ENCODE measurements at places on chromosomes 13 and 19. TPM values are rescaled to one million over a fixed set of nuclear protein-coding genes. Genes with fewer than 3 reads are reported as not detected.

RXFP2 gene
- total RNA-seq: 0.21 TPM

LRRC8E gene
- not detected for total RNA-seq

PPP1R12C gene
- 250 TPM for total RNA-seq

PROZ gene
- not detected for total RNA-seq

DNA sequence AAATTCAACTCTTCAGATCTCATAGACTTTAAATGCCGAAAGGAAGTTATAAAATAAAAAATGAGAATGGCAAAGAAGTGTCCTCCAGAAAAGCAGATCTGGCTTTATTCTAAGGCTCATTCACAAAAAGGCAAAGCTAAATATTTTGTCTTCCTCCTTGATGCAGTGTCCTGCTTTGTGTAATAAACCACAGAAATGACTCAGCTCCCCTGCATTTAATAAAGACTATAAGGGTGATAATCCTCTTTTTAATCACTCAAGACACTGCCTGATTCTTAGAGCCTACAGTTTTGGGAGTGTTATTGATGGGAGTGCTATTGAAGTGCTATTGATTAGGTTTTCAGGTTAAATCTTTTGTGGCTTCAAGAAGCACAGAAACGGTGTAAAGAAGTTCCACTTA, 482.0 kb downstream of the PCDH20 start:
- DNase-seq: no peak

DNA sequence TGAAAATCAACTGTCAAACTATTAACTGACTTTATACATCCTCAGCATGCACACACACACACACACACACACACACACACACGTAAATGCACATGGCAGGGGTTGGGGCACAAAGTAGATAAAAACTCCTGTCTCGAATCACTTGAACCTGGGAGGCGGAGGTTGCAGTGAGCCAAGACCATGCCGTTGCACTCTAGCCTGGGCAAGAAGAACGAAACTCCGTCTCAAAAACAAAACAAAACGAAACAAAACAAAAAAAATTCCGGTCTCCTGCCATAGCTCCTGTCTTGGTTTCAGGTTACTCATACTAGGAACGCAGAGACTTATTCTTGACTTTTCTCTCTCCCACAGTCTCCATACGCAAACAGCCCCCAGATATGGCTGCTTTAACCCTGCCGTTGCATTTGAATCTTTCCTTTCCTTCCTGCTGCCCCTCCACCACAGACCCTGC, 148.9 kb downstream of the SHISA2 start:
- no peak for DNase-seq

GRCh38 chr13:34307607-34308006, 489.7 kb downstream of the RFC3 start:
- DNase-seq: no peak

DNA sequence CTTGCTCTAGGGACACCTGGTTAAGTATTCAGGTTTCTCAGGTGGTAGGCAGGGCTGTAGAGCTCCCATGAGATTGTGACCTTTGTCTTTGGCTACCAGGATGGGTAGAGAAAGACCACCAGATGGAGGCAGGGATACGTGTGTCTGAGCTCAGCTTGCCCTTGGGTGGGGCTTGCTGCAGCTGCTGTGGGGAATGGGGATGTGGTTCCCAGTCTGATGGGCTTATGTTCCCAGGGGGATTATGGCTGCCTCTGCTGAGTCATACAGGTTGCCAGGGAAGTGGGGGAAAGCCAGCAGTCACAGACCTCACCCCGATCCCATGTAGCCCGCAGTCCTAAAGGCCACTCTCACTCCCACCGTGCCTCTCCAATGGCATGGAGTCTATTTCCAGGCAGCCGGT, 659.9 kb upstream of the KLF12 start:
- no peak for DNase-seq

- no peak for DNase-seq
These were observed 23.6 kb downstream of the ZNF541 start for GRCh38 chr19:47549261-47549862.

DNA sequence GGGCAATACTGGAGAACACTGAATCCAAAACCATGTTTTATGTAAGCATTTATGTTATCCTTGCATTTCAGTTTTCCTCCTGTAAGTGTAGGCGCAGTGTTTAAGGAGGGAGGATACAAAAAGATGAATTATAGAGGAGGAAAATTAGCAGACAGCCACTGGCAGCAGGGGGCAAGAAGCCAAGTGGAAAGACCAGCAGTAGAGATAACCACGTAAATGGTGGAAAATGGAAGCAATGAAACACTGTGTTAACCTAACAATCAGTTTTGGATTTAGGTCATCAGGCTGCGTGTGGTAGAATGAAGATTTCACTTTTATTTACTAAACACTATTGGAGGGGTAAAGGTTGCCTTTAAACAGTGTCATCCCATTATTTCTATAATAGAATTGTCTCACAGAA, 447.3 kb downstream of the GPC6 start:
- no peak for DNase-seq

DNA sequence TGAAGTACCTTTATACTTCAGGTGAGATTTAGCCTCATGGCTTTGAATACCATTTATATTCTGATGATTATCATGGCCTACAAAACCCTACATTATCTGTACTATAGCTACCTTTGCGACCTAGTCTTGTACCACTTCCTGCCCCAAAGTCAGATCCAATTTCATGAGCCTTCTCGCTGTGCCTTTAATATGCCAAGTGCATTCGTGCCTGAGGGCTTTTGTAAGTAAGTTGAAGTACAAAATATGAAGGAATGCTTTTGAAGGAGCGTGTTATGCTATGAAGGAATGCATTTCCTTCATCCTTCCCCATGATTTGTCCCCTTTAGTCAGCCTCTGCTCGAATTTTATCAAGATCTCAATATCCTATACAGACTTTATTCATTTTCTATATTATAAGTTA, 9.2 kb upstream of the RASL11A start:
- no peak for DNase-seq

GRCh38 chr13:36450534-36450933, 18.2 kb downstream of the CCNA1 start:
- no peak for DNase-seq

- DNase-seq: no peak
These were observed 11.7 kb downstream of the GNA11 start for GRCh38 chr19:3105641-3106508.

- DNase-seq: no peak
These were observed 32.5 kb downstream of the CAPN12 start for GRCh38 chr19:38711726-38712153.

GRCh38 chr13:113654175-113654560, 3.8 kb downstream of the ATP4B start:
- no peak for DNase-seq

GRCh38 chr13:76637641-76638141, 248.5 kb downstream of the KCTD12 start:
- DNase-seq: no peak

Data from thoracic aorta (tissue), 2 donors.